Fibroblast of lung (primary cell): ENCODE measurements at places on chromosomes 2 and 18. TPM values are rescaled to one million over a fixed set of nuclear protein-coding genes. Genes with fewer than 3 reads are reported as not detected.
A peak's percentile ranks its signal among the peaks of the same experiment; 100 is the strongest.

- DNase-seq: peak; percentile 86
Measured at GRCh38 chr2:102313025-102313424, 1.7 kb downstream of the IL1RL1 start.

PPP1R1C gene
- total RNA-seq: 0.50 and 0.77 TPM in 2 replicates

- peak; percentile 66 for DNase-seq
Measured at GRCh38 chr18:54948350-54948837, 10.9 kb downstream of the CCDC68 start.

DNA sequence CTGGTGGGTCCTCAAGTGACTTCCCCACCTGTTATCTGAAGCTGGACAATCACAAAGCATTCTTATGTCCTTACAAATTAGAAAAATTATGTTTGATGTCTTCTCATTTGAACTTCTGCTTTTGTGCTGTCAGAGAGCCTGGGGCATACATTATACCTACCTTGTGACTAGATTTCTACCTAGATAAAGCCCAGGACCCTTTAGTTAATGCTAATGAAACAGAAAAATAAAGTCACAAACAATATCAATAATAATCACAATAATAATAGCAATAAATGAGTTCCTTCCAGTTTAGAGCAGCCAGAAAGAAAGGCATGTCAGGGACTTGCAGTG, 456.4 kb downstream of the SETBP1 start:
- DNase-seq: no peak

DNA sequence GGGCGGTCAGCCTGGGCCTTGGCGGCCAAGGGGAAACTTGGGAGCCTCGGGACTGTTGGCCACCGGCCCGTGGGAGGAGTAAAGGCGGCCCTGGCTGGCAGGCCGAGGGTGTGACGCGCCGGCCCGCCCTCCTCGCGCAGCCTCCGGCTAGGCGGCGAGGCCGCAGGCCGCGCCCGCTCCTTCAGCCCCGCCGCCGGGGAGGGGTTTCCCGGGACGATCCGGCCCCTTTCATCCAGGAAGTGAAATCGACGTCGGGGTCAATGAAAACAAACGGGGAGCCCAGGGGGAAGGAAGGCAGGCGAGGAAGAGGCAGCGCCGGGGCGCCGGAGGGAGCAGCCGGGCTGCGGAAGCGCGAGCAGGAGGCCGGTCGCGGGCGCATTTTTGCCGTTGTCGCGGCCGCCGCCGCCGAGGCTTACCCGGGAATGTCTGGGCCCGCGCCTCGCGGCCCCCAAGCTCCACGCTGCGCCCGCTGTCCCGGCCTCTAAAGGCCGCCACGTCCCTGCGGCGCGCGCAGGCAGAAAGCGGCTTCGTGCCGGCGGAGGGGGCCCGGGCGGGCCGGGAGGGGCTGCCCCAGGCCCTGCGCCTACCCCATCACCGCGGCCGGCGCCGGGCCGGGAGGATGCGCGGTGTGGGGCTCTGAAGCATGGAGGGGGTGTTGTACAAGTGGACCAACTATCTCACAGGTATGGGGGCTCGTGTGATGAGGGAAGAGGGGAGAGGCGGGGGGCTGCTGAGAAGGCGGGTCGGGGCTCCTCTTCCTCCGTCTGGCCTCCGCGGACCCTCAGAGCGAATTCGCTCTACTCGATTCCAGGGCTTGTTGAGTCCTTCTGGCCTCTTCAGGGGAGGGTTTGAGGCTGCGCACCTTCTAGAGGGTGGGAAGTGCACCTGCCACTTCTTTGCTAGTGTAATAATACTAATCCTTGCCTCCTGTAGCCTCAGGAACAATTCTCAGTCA, at the start of gene PLEKHA3:
PLEKHA3 (plus strand) TSS at position 231 of the 955 bp plus-strand sequence; CDS start at position 644, 413 bp downstream.
- peak; percentile 96 for DNase-seq
